ENCODE measurements at places on chromosomes 12 and 14. TPM values are rescaled to one million over a fixed set of nuclear protein-coding genes. Genes with fewer than 3 reads are reported as not detected.

Gene DCN
- not detected for total RNA-seq

Gene CATSPERB
- total RNA-seq: 7.1 TPM

Gene RASSF9
- not detected for total RNA-seq

Gene NCKAP5L
- total RNA-seq: 9.2 TPM

DNA sequence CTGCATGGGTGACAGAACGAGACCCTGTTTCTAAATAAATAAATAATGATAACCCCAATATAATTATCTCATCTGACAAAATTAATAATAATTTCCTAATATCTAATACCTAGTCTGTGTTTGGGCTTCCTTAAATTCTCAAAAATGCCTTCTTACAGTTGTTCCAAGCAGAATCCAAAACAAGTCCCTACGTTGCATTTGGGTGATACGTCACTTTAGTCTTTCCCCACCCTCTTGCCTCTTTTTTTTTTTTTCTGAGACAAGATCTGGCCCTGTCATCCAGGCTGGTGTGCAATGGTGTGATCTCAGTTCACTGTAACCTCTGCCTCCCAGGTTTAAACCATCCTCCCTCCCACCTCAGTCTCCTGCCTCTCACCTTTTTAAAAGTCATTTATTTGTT lies 26.7 kb downstream of the VEZT start:
- H3K4me1 ChIP-seq: no peaks in the 10 kb centered on the region
- no peak overlapping the region for H3K27ac ChIP-seq
- H3K4me3 ChIP-seq: no peak overlapping the region
- no peak for DNase-seq
- peaks cover 16% of the 10 kb centered on the region for H3K36me3 ChIP-seq
